Cerebellum (tissue), 4 donors: ENCODE measurements at places on chromosomes 1 and 21.

GRCh38 chr1:216184126-216184680 lies 239.0 kb downstream of the USH2A start:
- DNase-seq = no peak

GRCh38 chr1:167298325-167298724 lies 77.6 kb downstream of the POU2F1 start:
- DNase-seq = no peak

DNA sequence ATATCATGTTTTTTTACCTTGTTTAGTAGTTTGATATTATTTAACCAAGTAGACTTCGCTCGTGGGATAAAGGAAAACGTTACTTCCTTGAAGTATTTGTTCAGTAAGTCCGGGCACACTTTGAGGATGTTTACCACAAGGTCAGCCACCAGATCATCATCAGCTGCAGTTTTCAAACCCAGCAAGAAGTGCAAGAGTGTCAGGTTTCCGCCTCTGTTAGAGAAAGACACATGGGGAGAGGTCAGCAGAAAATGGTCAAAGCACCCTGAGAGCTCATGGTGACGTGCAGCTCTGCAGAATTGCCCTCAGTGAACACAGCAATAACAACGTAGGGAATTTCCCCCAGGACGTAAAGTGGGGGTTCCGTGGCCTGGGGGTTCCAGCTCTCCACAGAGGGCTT lies 24.4 kb downstream of the URB1 start:
- DNase-seq = no peak

GRCh38 chr1:72547412-72547811 lies 265.1 kb upstream of the NEGR1 start:
- DNase-seq = no peak

DNA sequence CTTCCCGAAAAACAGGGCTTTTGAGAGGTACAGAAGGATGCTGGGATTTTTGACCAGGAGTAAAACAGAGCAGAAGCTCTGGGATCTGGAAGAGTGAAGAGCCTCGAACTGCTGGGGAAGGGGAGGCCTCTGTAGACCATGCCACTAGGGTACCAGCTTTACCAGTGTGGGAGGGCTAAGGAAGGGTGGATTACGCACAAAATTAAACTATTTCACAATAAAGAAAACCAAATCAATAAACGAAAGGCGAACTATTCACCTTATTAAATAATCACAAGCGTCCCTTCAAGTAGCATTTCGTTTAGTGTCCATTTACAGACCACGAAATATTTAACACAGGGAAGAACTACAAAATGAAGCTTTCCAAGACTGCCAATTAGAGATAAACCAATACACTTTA lies 723 bp downstream of the CZIB start:
- DNase-seq = no peak
